ENCODE measurements at places on chromosomes 6 and 20.

DNA sequence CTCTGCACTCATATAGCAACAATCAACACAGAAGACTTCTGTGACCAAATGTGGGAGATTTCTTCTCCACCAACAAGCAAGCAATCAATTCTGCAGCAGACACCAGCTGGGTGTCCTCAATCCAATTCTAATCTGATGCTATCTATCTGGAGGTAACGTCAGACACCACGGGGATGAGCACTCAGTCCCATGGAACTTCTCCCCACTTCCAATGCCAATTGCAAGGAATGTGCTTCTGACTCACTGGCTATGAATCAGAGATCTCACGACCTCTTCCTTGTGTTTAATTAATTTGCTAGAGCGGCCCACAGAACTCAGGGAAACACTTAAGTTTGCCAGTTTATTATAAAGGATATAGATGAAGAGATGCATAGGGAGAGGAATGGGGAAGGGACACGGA, 103.5 kb upstream of the SIRPG start:
- DNase-seq: no peak

- DNase-seq: peak; percentile 66
These were observed 472 bp upstream of the EDN3 start for GRCh38 chr20:59299945-59300332.

DNA sequence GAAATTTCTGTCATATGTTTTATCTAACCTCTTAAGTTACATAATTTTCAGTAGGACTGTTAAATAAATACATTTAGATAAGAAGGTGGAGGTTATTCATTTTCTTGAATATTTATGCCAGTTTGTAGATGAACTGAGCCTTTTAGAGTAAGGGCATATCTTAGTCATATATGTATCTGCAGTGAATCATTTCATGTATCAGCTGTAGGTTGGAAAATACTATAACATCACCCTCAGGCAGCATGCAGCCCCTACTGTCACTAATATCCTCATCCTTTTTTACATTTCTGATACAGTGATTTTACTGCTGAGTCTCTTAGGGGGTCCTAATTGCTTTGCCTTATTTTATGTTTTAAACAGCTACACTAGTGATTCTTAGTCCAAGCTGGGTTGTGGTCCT, 19.5 kb upstream of the SUMO4 start:
- DNase-seq: no peak

GRCh38 chr20:57546956-57547649, 13.8 kb upstream of the PCK1 start:
- DNase-seq: no peak

DNA sequence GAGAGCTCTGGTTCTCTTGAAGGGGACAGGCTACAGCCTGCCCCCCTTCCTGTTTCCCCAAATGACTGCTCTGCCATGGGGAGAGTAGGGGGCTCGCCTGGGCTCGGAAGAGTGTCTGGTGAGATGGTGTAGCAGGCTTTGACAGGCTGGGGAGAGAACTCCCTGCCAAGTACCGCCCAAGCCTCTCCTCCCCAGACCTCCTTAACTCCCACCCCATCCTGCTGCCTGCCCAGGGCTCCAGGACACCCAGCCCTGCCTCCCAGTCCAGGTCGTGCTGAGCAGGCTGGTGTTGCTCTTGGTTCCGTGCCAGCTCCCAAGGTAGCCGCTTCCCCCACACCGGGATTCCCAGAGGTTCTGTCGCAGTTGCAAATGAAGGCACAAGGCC, 9.8 kb downstream of the VEGFA start:
- no peak for DNase-seq

GRCh38 chr6:29685718-29686326, 4.9 kb upstream of the ZFP57 start:
- DNase-seq: no peak

DNA sequence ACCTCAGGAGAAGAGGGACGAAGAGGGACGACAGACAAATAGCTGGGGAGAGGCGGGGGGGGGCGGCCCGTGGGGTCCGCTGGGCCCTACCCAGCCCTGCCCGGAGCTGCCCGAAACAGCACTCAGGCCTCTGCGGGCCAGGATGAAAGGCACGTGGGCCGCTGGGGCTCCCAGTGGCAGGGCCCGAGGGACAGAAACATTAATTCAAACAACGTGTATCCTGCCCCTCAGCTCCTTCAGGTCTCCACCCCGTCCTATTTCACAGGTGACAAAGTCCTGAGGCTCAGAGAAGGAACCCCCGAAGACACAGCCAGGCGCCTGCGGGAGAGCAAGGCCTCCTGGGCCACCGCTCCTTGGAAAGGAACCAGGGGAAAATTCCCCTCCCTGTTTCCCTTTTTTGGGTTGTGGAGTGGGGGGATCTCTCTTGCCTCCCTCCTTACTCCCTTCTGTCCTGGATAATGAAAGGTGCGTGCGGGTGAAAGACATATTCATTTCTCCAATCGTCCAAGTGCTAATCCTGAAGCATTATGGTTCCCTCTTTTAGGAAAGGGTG, 93.3 kb downstream of the RNASET2 start:
- no peak for DNase-seq

- DNase-seq: no peak
These were observed 79.7 kb downstream of the MMS22L start for GRCh38 chr6:97203343-97203742.

- no peak for DNase-seq
These were observed 309.3 kb downstream of the HDGFL1 start for GRCh38 chr6:22878706-22879105.

GRCh38 chr6:106124437-106125430, 38.6 kb downstream of the PRDM1 start:
- no peak for DNase-seq

- DNase-seq: no peak
These were observed 201.2 kb upstream of the SMLR1 start for GRCh38 chr6:130625825-130626527.

GRCh38 chr6:49576618-49577017, 26.1 kb downstream of the C6orf141 start:
- no peak for DNase-seq

DNA sequence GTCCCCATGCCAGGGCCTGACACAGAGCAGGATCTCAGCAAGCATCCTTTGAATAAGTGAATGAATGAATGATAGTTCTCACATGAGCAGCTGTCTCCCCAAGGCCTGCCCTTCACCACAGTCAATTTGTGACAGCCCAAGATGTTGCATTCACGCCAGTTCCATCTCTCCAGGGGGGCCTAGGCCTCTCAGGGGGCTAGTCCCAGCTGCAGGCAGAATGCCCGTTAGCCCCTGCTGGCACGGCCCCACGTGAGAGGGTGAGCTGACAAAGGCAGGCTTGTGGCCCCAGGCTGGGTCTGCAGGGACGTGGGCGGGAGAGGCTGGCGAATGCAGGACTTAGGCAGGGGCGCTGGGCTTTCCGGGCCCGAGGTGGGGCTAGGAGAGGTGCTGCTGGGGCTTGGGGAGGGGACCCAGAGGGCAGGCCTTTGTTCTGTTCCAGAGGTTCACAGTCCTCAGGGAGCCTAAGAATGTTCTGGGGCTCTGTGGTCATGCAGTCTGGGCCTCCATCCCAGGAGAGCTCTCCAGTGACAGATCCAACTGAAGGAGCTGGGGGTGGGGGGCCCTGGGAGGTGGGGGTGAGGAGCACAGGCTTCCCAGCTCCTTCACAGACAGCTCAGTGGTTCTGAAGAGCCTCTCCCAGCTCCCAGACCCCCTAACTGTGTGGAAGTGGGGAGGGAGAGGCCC, 30.5 kb upstream of the TLDC2 start:
- no peak for DNase-seq
